ENCODE measurements at places on chromosomes 5 and 9.
A peak's percentile ranks its signal among the peaks of the same experiment; 100 is the strongest.

DNA sequence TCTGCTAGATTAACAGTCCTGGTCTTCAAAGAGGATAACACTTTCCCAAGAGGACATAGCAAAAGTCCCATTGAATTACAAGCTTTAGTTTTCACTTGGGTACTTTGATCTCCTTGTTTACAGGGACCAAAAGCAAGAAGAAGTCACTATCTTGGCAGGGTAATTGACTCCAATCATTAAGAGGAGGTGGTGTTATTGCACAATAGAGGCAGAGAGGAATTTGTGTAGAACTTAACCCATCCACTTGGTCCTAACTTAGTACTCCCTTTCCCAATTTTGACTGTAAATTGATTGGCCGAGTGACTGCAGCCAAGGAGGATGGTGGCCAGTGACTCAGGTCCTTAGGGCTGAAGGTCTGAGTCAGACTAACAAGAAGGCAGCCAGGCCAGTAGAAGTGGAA is 9.3 kb upstream of the TRPC7 start:
- DNase-seq: no peak

GRCh38 chr5:136014049-136015002 is 14.5 kb upstream of the TGFBI start:
- DNase-seq: no peak

- no peak for DNase-seq
Measured at GRCh38 chr5:140857177-140857986, 1.7 kb downstream of the PCDHA10 start.

GRCh38 chr5:69404659-69405330 is 10.1 kb upstream of the MARVELD2 start:
- DNase-seq: no peak

DNA sequence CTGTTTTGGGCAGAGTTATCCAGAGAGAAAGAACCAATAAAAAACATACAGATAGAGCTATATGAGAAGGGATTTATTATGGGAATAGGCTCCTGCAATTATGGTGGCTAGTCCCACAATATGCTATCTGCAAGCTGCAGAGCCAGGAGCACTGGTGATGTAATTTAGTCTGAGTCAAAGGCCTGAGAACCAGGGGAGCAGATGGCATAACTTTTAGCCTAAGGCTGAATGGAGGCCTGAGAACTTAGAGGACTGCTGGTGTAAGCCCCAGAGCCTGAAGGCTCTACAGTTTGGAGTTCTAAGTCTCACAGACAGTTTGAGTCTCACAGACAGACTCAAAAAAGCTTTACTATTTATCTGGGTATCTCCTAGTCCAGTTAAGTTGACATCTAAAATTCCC is 263.8 kb downstream of the FBXL7 start:
- no peak for DNase-seq

- no peak for DNase-seq
Measured at GRCh38 chr9:132412089-132412488, 2.1 kb downstream of the CFAP77 start.

- no peak for DNase-seq
Measured at GRCh38 chr9:15735083-15735857, 182.4 kb downstream of the CCDC171 start.

DNA sequence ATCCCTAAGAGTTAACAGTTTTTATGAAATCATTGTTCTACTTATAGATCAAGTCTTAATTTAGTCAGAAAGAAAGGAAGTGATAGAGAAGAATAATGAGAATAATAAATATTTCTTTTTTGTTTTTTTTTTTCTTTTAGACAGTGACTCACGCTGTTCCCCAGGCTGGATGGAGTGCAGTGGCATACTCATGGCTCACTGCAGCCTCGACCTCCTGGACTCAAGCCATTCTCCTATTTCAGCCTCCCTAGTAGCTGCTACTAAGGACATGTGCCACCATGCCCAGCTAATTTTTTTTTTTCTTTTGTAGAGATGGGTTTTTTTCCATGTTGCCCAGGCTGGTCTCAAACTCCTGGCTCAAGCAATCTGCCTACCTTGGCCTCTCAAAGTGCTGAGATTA is 11.0 kb downstream of the IFNA21 start:
- no peak for DNase-seq

DNA sequence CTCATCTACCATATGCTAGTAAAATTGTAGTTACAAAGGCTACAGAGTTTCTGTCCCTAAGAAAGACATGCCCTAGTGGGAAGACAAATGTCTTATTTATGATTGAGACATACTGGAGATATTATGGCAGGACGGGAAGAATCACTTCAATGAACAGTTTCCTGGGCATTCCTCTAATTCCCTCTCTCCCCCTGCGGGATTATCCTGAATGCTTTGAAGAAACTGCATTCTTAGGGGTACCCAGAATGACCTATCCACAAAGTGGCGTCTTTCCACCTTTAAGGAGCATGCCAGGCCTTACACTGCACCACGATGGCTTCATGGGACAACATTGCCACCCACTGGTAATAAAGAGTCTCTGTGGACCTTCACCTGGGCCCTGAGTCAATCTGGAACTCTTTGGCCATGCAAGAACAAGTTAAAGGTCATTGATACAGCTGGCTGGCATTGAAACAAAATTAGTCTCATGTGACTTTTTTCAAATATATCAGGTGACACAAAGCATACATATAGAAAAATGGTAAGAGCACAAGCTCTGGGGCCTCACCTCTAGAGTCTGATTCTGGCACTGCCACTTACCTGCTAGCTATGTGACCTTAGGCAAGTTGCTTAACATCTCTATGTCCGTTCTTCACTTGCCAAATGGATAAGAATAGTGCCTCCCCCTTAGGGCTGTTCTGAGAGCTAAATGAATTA is 32.0 kb downstream of the ANKRD55 start:
- peak; percentile 14 for DNase-seq

DNA sequence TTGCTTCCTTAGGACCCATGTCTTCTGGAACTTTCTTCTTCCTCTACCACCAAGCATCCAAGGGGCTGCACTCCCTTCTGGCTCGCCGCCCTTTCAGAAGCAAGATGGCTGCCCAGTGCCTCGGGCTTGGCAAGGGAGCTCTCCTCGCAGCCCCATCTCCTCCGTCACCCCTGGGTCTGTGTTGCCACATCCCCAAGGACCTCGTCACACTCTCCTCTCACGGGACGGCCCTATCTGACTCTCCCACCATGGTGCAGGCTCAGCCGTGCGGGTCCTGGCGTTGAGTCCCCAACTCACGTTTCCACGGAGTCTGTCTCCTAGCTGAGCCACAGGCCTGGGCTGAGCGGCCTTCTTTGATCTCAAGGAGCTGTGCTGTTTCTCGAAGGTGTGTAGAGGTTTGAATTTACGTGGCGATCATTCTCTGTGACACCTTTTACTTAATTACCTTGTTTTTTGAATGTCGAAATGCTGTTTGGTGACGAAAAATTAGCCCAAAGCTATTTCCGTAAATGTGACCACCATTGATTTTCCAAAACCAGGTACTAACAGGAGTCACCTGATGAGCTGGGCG is 15.0 kb upstream of the SCGB3A1 start:
- DNase-seq: no peak

DNA sequence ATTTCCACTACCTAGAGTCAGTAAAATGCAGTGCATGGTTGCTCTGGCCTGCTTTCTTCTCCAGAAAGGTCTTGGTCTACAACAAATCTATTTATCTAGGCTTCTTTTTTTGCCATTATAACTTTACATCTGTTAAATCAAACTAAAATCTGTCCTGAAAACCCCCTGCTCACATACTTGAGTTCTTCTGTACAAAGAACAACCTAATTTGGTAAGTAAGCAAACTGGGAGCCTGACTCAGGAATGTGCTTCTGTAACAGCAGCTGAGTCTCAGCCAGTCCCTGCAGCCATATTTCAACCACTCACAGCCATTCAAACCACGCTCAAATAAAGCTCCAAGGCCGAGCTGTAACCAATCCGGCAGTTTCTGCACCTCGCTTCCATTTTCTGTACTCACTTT is 95.8 kb downstream of the PLPP1 start:
- DNase-seq: no peak

DNA sequence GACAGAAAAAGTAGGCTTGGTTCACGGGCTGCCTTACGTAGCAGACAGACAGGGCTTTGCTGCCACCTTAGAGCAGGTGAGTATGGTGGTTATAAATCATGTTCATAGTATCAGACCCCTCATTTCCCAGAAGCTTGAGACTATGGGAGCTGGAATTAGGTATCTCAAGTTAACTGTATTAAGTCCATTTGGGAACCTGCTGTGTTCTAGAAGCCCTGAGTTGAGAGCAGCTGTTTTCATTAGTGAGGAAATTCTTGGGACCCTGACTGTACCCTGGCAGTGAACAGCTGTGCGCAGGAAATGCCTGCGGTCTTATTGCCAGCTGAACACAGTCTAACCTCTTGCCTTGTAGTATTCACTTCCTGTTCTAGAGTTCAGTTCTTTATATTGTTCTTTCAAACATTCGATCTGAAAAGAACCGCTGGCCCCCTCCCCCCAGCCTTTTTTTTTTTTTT is 29.8 kb downstream of the UGCG start:
- DNase-seq: peak; percentile 9

DNA sequence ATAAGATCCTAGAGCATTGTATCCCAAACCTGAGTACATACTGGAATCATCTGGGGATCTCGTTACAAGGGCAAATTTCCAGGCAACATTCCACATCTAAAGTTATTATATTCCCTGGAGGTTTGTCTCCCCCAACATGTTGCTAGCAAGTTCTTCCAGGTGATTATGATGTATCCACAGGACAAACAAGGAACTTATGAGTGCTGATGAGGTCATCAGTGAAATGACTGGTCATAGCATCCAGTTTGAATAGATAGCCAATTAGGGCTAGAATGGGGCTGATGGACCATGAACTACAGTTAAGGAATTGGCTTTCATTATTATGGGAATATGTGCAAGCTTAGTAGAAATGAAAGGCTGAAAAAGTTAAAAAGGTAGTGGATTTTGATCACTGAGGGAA is 115.2 kb downstream of the CWC27 start:
- DNase-seq: no peak

- no peak for DNase-seq
Measured at GRCh38 chr5:122076669-122077365, 1.2 kb downstream of the LOX start.

DNA sequence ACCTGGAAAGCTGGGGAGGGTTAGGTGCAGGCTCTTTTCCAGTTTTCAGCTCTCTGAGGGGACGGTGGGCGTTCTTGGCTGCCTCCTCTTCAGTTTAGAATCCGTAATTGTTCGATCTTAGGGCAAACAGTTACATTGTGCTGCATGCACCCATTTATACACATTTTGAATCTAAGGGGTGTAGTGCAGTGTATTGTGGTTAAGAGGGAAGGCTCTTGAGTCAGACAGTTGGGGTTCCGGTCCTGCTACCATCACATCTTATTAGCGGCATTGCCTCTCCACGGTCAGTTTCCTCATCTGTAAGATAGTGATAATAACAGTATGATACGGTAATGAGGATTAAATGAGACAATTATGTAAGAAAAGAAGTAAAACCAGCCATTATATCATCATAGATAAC is 625 bp downstream of the EXOSC2 start:
- no peak for DNase-seq

DNA sequence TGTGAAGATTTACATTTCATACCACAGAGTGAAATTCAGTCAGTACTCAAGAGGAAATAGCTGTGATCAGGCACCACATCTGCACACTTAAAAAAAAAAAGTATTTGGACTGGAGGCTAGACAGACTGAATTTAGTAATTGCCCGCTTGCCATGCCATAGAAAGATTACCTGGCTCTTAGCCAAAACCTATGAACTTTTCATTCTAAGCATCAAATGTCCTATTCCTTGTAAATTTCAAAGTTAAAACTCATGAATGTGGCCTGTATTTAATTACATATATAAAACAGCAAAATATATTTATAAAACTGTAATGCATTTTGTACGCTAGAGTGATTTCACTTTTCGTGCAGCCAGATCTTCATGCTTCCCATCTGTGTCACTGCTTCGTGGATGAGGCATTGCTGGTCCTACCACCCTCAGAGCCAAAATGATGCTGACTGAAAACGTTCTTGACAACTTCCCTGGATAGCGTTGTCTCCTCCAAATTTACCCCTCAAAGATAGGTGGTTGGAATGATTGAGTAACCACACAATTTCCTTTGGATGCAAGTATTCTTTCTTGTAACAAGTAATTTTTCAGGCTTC is 447.9 kb upstream of the SGCD start:
- no peak for DNase-seq

GRCh38 chr9:5556101-5556705 is 45.9 kb downstream of the PDCD1LG2 start:
- DNase-seq: no peak

- no peak for DNase-seq
Measured at GRCh38 chr9:36992501-36993316, 41.4 kb downstream of the PAX5 start.

DNA sequence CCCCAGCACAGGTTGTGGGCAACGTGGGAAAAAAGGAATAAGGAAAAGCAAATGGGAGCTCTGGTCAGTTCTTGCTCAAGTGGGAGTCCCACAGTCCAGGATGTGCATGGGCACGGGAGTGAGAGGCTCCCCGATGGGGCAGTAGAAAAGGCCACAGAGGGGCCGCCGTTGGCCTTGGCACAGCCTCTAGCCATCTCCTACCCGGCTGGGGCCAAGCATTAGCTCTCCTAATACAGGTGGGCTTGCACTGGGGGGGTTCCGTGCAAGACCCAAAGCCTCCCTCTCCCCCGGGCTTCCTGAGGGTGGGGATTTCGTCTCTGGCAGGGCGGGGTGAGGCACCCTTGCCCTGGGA is 212.2 kb upstream of the MVB12B start:
- DNase-seq: no peak

- no peak for DNase-seq
Measured at GRCh38 chr9:137634016-137634415, 15.2 kb downstream of the EHMT1 start.

DNA sequence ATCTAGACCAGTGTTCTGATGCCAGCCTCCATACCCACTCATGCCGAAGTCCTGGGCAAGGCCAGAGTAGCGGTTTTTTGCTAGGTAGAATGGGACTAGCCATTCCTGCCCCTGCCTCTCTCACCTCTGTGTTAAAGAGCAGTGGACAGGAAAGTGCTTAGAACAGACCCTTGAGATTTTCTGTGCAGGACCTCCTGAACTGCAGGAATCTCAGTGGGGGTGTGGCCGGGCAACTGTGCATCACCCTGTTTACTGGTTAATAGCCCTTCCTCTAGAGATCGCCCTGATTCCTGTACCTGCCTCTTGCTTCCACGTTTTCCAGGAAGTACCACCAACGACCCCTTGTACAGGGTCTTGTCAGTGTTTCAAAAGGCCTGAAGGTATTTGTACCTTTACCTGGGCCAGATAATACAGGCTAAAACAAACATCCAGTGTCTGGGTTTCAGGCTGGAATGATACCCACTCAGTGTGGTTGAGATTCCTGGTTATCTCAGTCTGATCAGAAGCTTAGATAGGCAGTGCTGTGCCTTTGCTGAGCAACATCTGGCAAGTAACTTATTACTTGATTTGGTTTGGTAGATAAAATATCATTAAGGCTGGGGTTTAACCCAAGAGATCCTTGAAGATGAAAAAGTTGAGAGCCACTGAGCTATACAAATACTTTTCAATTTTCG is 65.9 kb downstream of the RGS3 start:
- DNase-seq: no peak

- DNase-seq: no peak
Measured at GRCh38 chr9:83068414-83068813, 5.5 kb upstream of the RASEF start.

- no peak for DNase-seq
Measured at GRCh38 chr5:39020458-39020857, 53.7 kb downstream of the RICTOR start.

- DNase-seq: no peak
Measured at GRCh38 chr5:1168796-1169195, 32.6 kb upstream of the SLC6A19 start.

Data from stimulated activated CD8-positive, alpha-beta memory T cell treated with anti-CD3 and anti-CD28 coated beads, Interleukin-4, amount 100 ng/mL, for 1 hour (primary cell).